ENCODE measurements at places on chromosomes 7 and 10.

DNA sequence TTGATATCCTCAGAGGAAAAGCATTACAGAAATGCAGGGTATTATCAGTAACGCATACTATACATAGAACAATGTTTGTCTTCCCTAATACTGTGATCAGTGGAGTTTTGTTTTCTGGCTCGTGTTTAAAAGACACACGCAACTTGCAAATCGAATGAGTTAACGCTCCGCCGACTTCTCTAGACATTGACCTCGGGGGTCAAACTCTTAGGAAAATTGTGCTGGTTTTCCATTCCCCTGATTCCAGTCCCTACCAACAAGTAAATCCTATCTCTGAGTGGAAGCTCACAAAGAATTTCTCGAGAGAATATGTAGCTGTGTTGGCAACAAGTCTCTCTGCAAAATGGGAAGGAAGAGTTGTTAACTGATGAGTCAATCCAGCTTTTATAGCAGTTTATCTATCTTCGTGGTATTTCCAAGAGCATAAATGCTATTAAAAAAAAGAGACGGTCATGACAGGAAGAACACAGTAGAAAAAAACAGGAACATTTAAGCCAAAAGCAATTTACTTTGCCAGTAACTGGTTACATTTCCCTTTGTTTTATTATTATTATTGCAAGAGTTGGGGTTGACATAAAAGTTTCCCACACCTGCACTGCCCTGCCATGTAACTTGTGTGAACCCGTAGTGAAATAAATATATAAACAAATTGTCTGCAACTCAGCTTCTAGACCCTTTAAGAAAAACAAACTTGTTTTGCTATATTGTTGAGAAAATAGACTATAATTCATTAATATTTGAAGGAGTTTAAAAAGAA, 144.4 kb downstream of the ARID5B start:
- DNase-seq = peak; percentile 76

GRCh38 chr7:157526913-157527634, 190.3 kb downstream of the DNAJB6 start:
- DNase-seq = no peak

DNA sequence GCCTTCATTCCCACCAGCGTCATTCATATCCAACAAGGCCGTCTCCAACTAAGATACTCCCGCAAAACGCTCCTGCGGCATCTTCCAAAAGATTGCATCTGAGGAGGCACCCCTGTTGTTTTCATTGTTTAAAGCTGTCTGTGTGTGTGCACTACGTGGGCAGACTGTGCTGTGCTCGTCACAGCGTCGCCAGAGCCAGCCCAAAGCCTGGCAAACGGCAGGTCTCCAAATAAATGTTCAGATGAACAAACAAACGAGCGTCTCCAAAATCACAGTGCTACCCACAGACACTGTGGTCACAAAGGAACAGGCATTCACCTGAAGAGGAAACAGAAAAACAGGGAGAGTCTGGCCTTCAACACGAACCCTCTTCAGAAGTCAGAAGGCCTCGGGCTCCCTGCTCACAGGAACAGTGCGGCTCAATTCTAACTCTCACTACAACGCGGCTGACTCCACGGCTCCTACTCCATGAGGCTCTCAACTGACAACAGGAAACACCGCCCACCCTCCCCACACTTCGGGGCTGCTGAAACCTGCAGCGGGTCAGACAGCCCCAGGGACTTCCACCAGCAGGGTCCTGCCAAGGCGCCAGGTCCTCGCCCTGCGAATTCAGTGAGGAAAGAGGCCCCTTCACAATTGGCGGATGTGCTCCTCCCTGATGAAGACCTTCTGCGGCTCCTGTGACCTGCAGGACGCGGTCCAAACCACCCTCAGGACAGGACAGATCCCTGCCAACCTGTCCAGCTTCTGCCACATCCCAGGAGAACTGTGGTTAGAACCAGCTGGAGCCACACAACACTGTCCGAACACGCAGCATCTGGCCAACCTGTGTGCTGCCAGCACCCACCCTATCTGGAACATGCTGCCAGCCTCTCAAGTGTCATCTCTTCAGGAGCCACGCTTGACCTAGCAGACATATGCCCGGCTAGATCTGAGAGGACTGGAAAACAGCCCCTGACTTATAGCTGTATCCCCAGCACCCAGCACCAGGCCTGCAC, 36.1 kb downstream of the MAD1L1 start:
- no peak for DNase-seq

DNA sequence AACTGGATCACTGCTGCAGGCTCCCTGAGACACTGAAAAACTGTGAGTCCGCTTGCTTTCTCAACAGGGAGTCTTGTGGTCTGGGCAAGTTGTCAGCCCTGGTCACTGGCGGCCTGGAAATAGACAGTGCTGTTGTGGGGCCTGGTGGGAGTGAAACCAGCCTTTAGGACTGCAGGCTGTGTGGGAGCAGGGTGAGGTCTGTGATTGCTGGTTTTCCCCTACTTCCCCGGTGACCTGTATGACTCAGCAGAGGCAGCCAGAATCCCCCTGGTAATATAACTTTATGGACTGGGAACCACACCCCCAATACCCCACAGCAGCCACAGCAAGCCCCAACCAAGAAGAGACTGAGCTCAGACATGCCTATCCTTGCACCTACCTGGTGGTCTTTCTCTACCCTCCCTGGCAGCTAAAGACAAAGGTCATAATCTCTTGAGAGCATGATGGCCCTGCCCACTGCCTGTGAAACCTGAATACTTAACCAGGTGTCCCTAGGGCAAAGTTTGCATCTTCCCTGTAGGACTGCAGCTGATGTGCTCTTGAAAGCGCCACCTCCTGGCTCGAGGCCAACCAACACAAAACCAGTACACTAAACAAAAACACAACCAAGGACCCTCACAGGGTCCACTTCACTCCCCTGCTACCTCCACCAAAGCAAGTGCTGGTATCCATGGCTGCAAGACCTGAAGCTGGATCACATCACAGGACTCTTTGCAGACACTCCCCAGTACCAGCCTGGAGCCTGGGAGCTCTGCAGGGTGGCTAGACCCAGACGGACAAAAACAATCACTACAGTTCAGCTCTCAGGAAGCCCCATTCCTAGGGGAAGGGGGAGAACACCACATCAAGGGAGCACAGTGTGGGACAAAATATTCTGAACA, 7.2 kb upstream of the ADAM22 start:
- DNase-seq = no peak

DNA sequence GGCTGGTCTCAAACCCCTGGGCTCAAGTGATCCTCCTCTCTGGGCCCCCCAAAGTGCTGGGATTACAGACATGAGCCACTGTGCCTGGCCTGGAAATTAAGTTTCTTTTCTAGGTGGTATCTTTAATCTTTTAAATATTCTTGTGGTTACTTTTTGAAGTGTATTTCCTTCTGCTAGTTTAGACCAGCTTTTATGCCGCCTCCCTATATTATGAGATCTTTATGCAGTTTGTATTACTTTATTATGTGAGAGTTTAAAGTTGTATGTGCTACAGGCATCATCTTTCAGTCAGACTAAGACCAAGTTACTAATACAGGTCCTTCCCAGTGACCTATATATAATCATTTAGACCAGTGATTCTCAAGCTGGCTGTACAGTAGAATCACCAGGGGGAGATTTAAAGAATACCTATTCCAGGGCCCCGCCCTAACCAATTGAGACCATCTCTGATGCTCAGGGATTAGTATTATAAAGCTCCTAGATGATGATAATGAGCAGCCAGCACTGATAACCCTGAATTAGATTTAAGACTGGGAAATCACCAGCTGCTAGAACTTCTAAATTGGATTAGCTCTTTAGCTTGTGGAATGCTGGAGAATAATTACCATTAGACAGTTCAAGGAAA, 11.3 kb downstream of the INPP5F start:
- no peak for DNase-seq

DNA sequence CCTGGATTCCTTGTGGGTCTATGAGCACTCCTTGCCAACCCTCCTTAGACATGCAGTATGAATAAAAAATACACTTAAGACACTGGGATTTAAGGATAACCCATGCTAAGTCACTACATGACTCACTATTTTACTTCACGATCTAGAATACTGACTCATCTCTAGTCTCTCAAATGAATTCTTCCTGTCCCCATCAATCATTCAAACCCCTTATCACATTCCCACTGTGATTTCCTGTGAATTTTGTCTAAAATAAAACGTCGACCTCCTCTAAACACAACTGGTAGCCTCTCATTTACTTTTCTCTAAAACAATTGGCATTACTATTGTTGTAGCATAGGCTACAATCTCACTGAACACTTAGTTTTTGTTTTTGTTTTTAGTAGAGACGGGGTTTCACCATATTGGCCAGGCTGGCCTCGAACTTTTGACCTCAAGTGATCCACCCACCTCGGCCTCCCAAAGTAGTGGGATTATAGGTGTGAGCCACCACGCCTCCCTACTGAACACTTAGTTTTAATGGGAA, 3.9 kb upstream of the IQUB start:
- DNase-seq = peak; percentile 24

DNA sequence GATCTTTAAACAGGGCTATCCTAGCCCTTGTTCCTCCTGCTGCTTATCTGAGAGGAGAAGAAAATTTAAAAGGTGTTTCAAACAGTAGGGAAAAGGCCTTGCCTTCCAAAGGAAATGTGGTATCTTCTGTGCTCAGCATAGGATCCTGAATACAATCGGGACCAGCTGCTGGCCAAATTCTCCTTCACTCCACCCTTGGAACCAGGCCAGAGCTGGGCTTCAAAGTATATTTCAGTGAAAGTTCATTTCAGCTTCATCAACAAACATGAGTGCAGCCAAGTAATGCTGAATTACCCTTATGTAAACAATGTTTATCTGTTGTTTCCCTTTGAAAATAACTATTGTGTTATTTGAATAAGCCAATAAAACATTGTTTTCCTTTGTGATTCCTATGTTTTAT, 146.5 kb upstream of the MEOX2 start:
- no peak for DNase-seq

DNA sequence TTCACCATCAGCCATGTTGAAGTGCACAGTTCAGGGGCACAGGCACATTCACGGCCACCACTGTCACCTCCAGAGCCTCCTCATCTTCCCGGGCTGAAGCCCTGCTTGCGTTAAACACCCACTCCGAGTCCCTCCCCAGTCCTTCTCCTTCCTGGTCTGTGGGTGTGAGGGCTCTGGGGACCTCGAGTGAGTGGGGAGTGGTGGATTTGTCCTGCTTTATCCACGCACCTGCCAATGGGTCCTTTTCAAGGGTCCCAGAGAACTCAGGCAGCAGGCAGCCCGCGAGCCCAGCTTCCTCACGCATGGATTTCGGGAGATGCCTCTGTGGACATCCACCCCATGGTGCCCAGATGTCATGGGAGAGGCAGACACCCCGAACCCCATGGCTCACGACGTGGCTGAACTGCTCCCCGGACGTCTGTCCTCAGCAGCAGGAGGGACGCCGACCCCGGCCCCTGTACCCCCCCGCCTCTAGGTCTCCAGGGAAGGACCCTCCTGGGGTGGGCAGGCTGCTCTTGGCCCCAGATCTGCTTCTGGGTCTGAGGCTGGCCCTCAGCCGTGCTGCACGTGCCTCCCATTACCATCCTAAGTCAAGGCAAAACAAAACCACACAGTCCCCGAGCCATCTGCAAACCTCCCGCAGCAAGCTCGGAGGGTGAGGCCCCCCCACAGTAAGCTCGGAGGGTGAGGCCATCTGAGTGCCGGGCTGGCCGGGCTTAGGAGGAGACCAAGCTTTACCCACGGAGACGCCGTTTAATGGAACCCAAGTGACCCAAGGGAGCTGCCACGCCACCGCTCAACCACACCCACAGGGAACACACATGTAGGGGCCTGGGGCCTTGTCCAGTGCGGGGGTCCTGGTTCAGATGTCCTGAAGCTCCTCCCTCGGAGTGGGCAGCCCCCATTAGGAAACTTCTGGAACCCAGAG, 9.0 kb downstream of the CYP2W1 start:
- DNase-seq = no peak

- DNase-seq = no peak
These were observed 37.9 kb downstream of the EXOC4 start for GRCh38 chr7:133290676-133291333.

GRCh38 chr10:46225597-46225996, 61.2 kb upstream of the ANTXRL start:
- no peak for DNase-seq

GRCh38 chr7:22549667-22550513, 49.9 kb upstream of the STEAP1B start:
- no peak for DNase-seq

- DNase-seq = no peak
These were observed 172.3 kb downstream of the MDFIC start for GRCh38 chr7:115094163-115094562.

- DNase-seq = no peak
These were observed 6.9 kb downstream of the GRB10 start for GRCh38 chr7:50775836-50776235.

DNA sequence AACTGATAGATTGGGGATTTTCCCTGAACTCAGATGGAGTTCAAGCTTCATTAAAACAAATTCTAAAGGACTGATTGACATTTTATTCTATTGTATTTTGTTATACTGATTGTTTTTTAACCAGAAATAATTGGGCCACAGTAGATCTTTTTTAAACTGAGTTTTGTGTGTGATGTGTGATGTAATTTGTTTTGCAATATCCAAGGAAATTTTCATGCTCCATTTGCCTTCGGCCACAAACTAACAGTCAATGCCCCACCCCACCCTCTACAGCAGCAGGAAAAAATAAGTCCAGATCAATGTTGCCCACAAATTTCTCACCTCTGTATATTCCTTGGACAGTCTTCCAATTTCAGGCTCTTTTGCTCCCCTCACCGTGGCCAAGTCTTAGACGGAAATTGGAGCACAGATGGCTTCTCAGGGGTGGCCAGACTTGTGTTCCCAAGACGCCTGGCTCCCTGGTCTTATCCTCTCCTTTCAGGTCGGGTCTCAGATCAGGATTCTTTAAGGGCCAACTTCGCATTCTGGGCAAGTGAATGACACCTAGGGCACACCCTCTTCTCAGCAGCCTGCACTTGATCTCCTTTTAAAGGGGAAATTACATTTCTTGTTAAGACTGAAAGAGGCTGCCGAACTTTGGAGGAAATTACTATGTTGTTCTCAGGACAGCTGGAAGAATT, at the start of gene SVOPL:
SVOPL (minus strand) TSS at position 506 of the 680 bp plus-strand sequence. CDS start 22,317 bp downstream, outside the sequence.
- DNase-seq = no peak

DNA sequence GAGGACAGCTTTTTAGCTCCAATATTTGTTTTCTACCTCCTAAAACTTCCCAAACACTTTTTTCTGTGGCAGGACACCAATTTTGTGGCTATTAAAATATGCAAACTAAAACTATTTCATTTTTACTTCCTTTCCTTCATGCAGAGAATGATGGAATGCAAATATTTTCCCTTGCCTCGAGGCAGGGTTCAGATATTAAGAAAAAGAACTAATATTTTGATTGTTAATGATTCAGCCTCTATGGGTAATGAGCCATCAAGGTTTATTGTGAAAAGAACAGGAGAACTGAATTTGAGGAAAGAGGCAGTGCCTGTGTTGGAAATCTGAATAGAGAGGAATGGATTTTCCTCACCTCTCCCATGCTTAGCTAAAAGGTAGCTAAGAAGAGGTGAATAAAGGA, 43.1 kb upstream of the CASD1 start:
- no peak for DNase-seq

- DNase-seq = no peak
These were observed 73.4 kb downstream of the ARHGAP22 start for GRCh38 chr10:48531486-48531885.

GRCh38 chr10:4786043-4786839, 39.8 kb upstream of the AKR1E2 start:
- DNase-seq = no peak

- no peak for DNase-seq
These were observed 1024.8 kb downstream of the LRMDA start for GRCh38 chr10:76456197-76456596.
